PC-9 (cell line): ENCODE measurements at places on chromosomes 5 and 9. TPM values are rescaled to one million over a fixed set of nuclear protein-coding genes. Genes with fewer than 3 reads are reported as not detected.

Gene FOXD4L4
- 0.24 and 0.53 TPM in 2 replicates for total RNA-seq

Gene KIF4B
- 0.13 TPM in 1 of 2 replicates, not detected in the other for total RNA-seq

Gene ATP10B
- total RNA-seq, result not detected in 2 replicates

Gene SLC6A18
- not detected in 2 replicates for total RNA-seq

GRCh38 chr9:91386765-91387164, 25.0 kb upstream of the AUH start:
- H3K27ac ChIP-seq, result no peak overlapping the region
- no peaks in the 10 kb centered on the region; the same call in 1 of the 2 replicates for H3K4me1 ChIP-seq
- no peaks in the 10 kb centered on the region for H3K36me3 ChIP-seq
- H3K4me3 ChIP-seq, result no peak overlapping the region
- DNase-seq, result no peak

- H3K4me3 ChIP-seq, result no peak overlapping the region
- no peaks in the 10 kb centered on the region for H3K4me1 ChIP-seq
- no peaks in the 10 kb centered on the region for H3K27me3 ChIP-seq
- no peaks in the 10 kb centered on the region for H3K36me3 ChIP-seq
- H3K27ac ChIP-seq, result no peak overlapping the region
Measured at GRCh38 chr5:100644776-100645175, 109.6 kb downstream of the FAM174A start.

DNA sequence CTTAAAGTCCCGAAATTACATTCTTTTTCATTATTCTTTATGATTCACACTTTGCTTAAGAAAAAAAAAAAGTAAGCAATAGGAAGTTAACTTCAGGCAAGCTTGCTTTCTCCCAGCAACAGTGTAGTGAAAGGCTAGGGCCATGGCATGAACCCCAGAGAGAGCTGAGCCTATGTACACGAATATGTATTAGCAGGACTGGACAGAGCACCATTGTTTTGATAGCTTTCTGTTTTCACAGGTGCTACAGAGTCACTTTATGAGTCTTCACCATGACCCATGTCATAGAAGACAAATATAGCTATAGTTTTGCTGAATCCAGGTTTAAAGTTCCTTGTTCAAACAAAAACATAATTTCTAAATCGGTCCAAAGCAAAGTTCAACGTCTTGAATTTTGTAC, 199.2 kb downstream of the ADAMTSL1 start:
- no peaks in the 10 kb centered on the region for H3K4me1 ChIP-seq
- H3K4me3 ChIP-seq, result no peak overlapping the region
- no peak for DNase-seq
- no peaks in the 10 kb centered on the region for H3K27me3 ChIP-seq
- no peaks in the 10 kb centered on the region for H3K36me3 ChIP-seq

- H3K36me3 ChIP-seq, result no peaks in the 10 kb centered on the region
- H3K27ac ChIP-seq, result peak overlapping the region; percentile 75
- H3K27me3 ChIP-seq, result no peaks in the 10 kb centered on the region
- peaks cover 70% of the 10 kb centered on the region for H3K4me1 ChIP-seq
Measured at GRCh38 chr5:33892620-33893137, 889 bp upstream of the ADAMTS12 start.
